ENCODE measurements at places on chromosomes 5 and 9.
A peak's percentile ranks its signal among the peaks of the same experiment; 100 is the strongest.

GRCh38 chr5:114416254-114416653 lies 54.4 kb downstream of the KCNN2 start:
- no peak for DNase-seq

- DNase-seq, result no peak
Observed at GRCh38 chr5:179241764-179242370, 103.4 kb downstream of the ADAMTS2 start.

- DNase-seq, result peak; percentile 70
Observed at GRCh38 chr9:122498883-122499288, 11.7 kb upstream of the OR1J2 start.

- DNase-seq, result no peak
Observed at GRCh38 chr5:163908253-163908652, 402.8 kb downstream of the MAT2B start.

GRCh38 chr5:103455796-103456195 lies 106.8 kb downstream of the NUDT12 start:
- no peak for DNase-seq

DNA sequence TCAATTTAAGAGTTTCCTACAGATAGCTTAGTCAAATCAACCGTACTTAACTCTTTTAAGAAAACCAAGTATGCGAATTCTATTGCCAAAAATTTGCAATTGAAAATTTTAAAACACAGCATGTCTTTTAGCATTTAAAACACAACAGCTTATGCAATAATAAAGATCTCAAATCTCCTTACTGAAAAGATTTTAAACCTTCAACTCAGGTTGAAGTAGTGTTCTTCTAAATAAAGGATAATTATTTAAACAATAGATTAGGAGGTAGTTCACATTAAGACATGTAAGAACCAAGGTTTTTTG lies 5.5 kb downstream of the NR3C1 start:
- DNase-seq, result no peak

GRCh38 chr9:27749838-27750237 lies 176.6 kb upstream of the C9orf72 start:
- DNase-seq, result no peak

Data from M059J (cell line).